ENCODE measurements at places on chromosomes 4 and X.

- no peak for DNase-seq
These were observed at the start of gene PRKG2 for GRCh38 chr4:81214881-81215868. TSS of gene PRKG2 (minus strand) at chr4:81215222. CDS start at chr4:81205047, 10,175 bp downstream.

- no peak for DNase-seq
These were observed 40.7 kb upstream of the DDX3X start for GRCh38 chrX:41293269-41293668.

- DNase-seq = no peak
These were observed 15.7 kb downstream of the AASDH start for GRCh38 chr4:56371426-56372220.

GRCh38 chr4:1168191-1169101 is 3.9 kb downstream of the SPON2 start:
- no peak for DNase-seq

All from DMS 273 treated with DMSO at 0.1 percent for 48 hours (cell line).